NCI-H345 (cell line): ENCODE measurements at places on chromosomes 3 and 15.

DNA sequence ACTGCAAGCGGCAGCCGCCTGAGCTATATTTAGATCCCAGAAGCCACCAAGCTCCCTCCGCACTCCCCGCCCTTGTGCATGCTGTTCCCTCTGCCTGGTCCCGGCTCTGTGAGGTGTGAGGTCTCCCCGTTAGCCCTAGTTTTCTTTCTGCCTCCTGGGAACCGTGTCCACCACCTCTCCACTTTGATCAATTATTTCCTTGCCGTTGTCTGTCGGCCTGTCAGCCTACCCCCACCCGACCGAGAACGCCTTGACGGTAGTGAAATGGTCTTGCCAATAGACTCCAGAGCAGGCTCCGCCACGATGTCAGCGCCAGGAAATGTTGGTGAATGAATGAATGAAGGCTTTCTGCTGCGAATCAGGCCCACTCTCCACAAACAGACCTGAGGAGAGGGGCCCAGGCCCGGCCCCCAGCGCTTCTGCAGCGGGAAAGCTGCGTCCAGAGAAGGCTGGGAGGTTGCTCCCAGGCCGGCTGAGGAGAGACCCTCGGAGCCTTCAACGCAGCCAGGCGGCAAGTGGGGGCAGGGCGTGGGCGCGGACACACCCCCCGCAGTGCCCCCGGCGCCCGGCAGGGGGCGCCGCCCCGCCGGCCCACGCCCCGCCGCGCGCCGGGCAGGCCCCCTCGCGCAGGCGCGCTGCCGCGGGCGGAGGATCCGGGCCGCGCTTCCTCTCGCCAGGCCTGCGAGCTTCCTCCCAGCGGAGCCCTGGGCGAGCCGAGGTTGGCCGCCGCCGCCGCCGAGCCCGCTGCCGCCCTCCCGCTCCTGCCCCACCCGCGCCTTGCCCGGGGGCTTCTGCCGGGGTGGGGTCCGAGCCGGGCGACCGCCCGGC is at the start of gene CSK:
Gene CSK (plus strand): TSS at position 650 of the 828 bp plus-strand sequence. CDS start 16,218 bp downstream, outside the sequence.
- DNase-seq, result peak; percentile 68

DNA sequence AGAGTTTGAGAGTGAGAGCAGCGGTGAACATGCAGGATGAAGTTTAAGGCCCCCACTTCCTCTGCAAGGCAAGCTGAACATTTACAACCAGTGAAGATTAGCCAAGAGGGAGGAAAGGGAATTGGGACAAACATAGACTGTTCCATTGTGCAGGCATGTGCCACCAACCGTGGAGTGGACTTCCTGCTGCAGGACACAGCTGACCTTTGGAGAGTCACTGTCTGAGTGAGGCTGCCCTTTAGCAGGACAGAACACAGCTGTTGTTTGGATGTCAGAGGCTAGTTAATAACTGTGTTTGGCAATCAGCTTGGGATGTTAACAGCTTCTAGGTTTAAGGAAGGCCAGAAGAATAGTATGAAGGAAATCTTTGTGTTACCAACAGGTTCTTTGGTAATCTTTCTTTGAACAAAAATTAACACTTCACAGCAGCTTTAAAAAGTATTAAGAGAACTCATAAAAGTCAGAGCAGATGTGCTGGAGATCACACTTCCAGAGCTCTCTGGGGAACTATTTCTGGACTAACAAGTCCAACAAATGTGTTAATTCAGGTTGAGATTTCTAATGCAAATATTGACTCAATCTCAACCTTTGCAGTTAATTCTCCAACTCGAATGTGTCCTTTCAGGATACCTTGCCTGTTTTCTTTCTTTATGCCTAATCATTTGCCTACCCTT is 31.4 kb downstream of the CTDSPL start:
- DNase-seq, result no peak

- no peak for DNase-seq
These were observed 20.0 kb downstream of the DHX36 start for GRCh38 chr3:154304116-154304786.

GRCh38 chr3:183195266-183195665 is 32.7 kb upstream of the LAMP3 start:
- no peak for DNase-seq

DNA sequence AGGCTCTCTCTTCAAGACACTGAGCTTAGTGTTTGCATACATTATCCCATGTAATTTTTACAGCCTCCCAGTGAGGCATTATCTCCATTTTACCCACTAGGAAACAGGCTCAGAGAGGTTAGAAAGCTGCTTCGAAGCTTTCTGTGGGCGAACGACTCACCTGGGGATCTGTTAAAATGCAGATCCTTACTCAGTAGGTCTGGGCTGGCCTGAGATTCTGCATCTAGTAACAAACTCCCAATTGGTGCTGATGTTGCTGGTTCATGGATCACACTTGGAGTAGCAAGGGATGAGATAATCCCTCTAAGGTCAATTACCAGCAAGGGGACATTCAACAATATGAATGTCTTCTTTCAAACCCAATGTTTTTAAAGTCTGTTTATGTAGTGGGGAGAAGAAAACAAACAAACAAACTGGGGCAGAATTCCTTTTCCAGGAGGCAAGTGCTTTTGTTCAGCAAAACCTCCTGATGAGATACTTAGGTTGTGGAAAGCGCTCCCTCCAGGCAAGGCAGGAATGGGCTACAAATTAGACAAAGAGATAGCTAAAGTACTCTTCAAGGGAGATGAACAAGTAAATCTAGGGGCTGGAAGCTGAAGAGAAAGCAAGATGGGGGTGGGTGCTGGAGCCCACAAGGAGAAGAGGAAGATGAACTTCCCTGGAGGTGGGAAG is 311.9 kb downstream of the SHQ1 start:
- DNase-seq, result no peak

DNA sequence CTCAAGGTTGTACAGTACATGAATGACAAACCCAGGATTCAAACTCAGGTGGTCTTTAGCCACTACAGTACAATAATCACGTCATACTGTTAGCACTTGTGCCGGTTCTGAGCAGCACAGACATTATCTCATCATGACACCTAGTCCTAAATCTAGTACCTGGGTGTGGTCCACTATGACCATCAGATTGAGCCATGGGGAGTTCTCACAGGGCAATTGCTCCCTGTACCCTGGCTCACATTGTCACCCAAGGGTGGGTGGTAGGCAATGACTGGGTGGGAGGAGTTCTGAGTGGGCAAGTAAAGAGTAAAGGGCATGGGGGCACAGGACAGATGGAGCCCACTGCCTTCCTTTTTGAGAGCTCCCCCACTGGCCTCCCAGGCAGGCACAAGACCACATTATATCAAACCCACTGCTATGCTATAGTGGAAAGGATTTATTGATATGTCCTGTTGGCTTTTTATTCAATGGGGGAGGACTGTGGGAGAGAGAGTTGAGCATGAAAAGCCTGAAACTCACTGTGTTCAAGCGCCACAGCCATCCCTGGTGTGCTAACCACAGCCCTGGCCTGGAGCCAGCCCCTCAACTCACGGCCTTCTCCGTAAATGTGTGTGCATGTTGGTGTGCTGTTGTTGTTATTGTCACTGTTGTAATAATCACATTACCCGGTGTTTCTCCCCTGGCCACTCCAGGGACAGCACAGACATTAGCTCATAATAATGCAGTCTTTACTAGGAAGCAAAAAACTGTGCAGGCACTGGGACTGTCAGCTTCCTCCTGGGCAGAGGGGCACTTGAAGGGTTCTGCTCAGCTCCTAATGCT is 27.3 kb downstream of the ADCY5 start:
- DNase-seq, result peak; percentile 16

- no peak for DNase-seq
These were observed 32.0 kb upstream of the ZNF445 start for GRCh38 chr3:44509393-44509921.

DNA sequence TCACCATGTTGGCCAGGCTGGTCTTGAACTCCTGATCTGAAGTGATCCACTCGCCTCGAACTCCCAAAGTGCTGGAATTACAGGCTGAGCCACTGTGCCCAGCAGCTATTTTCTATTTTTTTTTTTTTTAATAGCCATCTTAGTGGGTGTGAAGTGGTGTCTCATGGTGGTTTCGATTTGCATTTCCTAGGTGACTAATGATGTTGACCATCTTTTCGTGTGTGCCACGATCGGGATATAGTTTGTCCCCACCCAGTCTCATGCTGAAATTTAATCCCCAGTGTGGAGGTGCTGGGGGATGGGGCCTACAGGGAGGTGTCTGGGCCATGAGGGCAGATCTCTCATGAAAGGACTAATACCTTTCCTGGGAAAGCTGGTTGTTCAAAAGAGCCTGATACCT is 41.8 kb upstream of the MUC13 start:
- DNase-seq, result no peak

- DNase-seq, result no peak
These were observed 220.2 kb downstream of the NTRK3 start for GRCh38 chr15:88036154-88036839.

DNA sequence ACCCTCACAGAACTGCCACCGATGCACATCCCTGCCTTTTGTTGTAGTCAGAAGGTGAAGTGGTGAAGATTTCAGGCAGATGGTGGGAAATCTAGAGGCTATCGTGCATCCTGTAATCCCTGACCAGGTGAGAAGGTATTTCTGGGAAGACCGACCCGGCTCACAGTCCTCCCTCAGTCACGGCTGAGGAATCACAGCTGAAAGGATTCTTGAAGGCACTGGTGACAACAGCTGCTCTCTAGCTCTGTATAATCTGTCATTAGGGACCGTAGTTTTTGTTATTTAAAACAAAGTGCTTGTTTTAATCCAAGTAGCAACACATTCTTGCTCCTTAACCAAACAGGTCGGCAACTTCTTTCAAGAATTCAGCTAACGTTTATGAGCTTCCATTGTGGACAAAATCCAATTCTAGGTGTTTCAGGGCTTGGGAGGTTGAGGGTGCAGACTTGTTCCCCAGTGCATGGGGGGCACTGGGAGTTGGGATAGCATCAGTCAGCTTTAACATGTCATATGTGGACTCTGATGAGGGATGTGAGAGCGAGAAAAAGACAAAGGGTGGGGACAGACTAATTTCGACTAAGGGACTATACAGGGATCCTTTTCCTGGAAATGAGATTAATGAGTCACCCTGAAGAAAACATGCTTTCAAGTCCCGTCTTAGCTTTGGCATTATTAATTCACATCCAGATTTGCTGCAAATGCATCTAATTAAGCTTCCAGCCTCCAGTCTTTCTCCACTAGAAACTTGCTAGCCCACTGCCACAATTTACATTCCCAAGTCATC is 141.0 kb upstream of the RASGRP1 start:
- DNase-seq, result no peak

GRCh38 chr3:90010341-90010740 is 902.9 kb downstream of the EPHA3 start:
- DNase-seq, result no peak

DNA sequence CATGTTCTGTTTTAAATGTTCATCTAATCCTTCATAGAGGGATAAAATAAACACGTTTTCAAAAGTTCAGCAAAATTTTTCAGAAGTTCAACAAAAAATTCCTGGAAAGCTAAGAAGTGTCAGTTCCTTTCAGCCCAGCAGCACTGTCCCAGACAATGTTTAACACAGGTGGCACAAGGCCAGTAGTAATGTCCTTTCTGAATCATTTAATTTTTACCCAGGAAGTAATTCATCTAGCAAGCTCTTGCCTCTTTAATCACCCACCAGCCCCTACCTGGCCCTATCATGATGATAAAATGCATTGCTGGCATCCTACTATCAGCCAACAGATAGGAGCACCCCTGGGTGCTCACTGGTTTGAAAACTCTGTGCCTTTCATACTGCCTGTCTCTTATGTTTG is 627.1 kb upstream of the ADAMTS9 start:
- DNase-seq, result no peak

GRCh38 chr3:31634476-31634875 is 101.8 kb downstream of the STT3B start:
- DNase-seq, result no peak

- DNase-seq, result no peak
These were observed 6.4 kb downstream of the UBP1 start for GRCh38 chr3:33433843-33434242.

- no peak for DNase-seq
These were observed 52.2 kb downstream of the SEMA5B start for GRCh38 chr3:122975163-122975923.

DNA sequence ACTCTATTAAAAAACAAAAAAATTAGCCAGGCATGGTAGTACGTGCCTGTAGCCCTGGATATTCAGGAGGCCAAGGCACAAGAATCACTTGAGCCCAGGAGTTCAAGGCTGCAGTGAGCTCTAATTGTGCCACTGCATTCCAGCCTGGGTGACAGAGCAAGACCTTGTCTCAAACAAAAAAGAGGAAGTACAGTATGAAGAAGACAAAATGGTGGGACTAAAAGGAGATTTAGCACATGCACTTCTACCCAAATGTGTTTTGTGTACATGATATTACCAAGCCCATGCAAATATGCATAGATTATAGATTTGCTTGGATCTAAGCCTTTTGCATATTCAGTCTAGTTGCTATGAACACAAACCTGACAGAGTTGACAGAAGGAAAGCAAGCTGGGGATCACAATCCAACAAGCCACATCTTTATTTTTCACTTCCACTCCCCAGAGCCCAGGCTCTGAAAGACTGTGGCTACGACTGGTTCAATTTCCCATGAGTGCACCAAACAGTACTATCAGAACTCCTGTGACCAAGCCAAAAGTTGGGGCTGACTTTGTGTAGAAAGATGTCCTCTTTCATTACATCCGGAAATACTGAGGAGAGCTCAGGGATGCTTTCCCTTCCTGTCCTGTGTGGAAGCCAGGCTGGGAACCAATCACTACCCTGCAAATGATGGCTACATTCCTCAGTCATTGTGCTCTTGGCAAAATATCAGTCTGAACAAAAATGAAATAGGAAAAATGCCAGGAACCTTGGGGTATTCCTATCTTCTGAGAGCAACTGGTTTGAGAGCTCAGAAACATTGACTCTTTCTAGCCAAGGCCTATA is 49.4 kb downstream of the TGM4 start:
- DNase-seq, result no peak

- DNase-seq, result no peak
These were observed 69.1 kb downstream of the SSUH2 start for GRCh38 chr3:8575364-8576104.

DNA sequence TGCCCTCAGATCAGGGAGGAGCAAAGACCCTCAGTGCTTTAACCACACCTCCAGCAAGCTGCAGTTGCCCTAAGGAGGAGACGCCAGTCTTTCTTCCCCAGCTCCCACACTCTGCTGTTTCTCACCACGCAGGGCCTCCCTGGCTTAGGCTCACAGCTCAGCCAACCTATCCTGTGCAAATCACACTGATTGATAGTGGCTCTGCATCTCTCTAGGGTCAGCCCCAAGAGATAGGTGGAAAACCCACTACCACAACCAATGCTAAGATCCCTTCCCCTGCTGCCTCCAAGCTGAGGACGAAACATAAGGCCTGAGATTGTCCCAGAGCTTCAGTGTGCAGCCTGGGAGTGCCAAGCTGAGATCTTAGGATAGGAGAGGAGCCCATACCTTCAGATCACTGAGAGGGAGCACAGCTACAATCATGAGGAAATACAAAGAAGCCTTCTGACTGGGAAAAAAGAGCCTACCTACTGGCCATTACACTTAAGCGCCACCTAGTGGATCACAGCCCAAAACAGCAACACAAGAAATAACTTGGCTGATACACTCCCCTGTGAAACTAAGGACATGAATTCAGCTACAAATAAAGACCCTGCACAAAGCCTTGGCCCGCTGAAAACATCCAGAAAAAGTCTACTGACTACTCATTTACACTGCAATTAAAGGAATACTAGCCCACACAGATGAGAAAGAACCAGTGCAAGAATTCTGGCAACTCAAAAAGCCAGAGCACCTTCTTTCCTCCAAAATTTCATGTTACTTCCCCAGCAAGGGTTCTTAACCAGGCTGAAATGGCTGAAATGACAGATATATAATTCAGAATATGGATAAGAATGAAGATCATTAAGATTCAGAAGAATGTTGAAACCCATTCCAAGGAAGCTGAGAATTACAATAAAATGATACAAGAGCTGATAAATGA is 271.5 kb upstream of the DCBLD2 start:
- DNase-seq, result no peak

- no peak for DNase-seq
These were observed 15.7 kb upstream of the LRCH3 start for GRCh38 chr3:197775317-197775716.
